ENCODE measurements at places on chromosomes 1 and 21. TPM values are rescaled to one million over a fixed set of nuclear protein-coding genes. Genes with fewer than 3 reads are reported as not detected.

- no peak for ATAC-seq
These were observed 58.7 kb downstream of the PRDM16 start for GRCh38 chr1:3127738-3128137.

DNA sequence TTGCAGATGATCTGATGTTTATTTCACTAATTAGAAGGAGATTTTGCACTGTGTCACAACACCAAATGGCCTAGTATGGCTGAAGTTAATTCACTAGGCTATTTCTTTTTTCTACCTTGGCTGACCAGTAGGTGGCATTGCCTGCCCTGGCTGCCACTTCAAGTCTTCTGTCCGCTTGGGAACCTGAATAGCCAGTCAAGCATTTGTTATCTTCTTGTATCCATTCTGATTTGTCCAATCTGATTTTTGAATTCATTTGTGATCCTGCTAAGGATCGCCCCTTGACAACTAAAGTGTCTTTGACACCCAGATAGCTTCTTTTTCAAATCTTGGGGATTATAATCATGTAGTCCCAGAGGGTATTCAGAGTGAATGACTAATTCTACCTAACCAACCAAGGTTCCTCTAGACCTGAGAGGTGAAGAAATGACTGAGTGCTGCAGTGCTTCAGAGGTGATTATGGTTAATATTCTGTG is 99.4 kb downstream of the GIPC2 start:
- peak; percentile 66 for ATAC-seq

DNA sequence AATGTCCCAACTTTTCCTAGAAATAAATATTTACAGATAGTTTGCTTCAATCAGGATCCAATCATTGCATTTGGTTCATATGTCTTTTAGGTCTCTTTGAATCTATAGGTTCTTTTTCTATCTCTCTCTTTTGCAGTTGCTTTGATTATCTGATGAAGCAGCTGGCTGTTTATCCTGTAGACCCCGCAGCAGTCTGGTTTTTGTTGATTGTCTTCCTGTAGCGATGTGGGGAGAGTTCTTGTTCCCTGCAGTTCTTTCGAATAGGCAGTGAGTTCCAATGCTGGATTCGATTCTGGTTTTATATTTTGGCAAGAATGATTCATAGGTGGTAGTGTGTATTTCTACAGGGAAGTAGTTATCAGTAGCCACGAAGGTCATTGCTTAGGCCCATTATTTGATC is 7.4 kb upstream of the MIXL1 start:
- ATAC-seq: no peak

DNA sequence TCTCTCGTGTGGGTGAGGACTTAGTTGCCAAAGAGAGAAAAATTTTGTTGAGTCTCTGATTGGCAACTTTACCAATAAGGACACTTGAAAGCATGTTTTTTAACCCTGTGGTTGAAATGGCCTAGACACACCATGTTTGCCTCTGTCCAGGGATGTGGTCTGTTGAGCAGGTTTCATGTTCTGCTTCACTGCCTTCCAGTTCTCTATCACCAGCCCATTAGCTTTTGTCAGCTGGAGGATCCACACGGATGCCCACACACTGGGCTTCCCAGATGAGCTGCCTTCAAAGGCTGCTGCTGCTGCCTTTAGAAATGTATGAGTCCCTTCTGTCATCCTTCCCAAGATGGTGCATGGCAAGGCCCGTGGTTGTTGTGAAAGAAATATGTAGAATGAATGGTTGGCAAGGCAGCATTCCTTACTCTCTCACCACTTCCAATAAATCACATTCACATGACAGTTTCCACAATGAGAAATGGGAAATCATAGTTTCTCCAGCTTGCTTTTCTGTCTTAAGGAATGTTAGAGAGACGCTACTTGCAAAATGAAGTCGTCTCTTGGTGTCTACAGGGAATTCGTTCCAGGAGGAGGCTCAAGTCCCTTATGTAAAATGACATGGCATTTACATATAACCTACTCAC is 108.2 kb upstream of the SLC35F3 start:
- no peak for ATAC-seq

GRCh38 chr1:101262630-101263348 is 26.0 kb downstream of the S1PR1 start:
- ATAC-seq: no peak

GRCh38 chr1:31467005-31467674 is 54.1 kb downstream of the SERINC2 start:
- ATAC-seq: no peak

- ATAC-seq: peak; percentile 13
These were observed 554 bp downstream of the EVA1C start for GRCh38 chr21:32413015-32413504.

GRCh38 chr1:40081871-40082270 is 15.2 kb downstream of the PPT1 start:
- no peak for ATAC-seq

DNA sequence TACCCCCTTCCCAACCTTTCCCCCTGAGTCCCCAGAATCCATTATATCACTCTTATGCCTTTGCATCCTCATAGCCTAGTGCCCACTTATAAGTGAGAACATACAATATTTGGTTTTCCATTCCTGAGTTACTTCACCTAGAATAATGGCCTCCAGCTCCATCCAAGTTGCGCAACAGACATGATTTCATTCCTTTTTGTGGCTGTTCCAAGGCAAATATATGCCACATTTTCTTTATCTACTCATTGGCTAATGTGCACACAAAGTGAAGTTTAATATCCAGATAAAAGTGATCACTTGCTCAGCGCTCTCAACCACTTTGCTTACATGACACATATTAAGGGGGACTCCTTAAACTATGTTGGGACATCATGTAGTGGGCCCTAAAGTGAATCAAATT is 72.4 kb upstream of the TIAM1 start:
- ATAC-seq: no peak

DNA sequence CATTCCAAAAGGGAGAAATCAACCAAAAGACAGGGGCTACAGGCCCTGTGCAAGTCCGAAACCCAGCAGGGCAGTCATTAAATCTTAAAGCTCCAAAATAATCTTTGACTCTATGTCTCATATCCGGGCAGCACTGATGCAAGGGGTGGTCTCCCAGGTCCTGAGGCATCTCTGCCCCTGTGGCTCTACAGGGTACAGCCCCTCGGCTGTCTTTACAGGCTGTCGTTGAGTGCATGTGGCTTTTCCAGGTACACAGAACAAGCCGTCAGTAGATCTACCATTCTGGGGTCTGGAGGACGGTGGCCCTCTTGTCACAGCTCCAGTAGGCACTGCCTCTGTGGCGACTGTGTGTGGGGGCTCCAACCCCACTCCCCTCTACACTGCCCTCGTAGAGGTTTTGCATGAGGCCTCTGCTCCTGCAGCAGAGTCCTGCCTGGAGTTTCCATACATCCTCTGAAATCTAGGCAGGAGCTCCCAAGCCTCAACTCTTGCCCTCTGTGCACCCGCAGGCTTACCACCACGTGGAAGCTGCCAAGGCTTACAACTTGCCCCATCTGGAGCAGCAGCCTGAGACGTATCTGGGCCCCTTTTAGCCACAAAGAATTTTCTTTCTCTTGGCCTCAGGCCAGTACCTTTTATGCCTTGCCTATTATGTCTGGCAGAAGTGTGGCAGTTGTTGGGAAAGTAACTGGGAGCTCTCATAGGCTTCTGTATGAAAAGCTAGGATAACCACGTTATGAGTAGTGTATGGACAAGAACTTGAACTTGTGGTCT is 52.5 kb downstream of the POU2F1 start:
- peak; percentile 55 for ATAC-seq

GRCh38 chr1:159067699-159068621 is 8.6 kb downstream of the AIM2 start:
- no peak for ATAC-seq

GRCh38 chr21:25967901-25968438 is 202.6 kb downstream of the APP start:
- ATAC-seq: no peak

GRCh38 chr1:152410028-152410427 is 4.0 kb downstream of the CRNN start:
- no peak for ATAC-seq

DNA sequence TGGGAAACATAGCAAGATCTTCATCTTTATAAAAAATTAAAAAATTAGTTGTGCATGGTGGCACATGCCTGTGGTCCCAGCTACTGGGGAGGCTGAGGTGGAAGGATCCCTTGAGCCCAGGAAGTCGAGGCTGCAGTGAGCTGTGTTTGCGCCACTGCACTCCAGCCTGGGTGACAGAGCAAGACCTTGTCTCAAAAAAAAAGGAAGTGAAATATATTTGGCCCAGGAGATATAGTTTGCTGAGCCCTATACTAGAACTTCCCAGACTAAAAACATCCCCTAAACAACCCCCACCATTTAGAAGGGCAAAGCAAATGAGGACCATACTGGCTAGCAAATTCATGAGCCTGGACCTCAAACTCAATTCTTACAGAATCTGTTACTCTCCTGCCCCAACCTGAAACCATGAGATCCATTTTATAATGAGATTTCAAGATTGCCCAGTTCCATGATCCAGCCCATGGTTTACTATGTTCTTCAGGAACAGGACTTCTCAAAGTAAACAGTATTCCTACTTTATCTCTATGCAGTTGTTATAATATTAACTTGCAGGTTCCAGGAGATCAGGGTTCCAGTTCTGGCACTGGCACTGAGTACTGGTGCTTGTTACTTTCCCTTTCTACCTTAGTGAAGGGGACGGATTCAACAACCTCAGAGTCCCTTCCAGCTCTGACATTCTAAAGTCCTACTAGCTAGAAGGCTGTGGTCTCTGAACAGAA is 48.9 kb upstream of the TADA1 start:
- no peak for ATAC-seq

DNA sequence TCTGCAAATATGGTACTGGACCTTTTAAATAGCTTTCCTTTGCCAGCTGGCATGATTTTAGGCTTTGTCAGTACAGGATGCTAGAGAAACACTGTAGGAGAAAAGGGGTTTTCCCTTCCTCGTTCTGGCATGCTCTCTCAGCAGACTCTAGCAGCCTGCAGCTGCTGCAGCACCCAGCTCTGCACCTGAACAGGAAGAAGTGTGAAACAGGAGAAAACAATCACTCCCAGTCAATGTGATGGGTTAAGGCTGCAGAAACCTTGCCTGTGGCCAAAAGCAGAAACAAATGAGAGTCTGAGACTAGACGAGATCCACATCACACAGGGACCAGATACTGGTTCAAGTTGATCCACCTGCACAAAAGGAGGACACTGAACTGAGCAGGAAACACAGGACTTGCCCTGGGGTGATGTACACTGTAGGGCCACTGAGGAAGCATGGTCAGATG is 21.2 kb downstream of the OVGP1 start:
- ATAC-seq: no peak

The COL9A2 gene
- total RNA-seq: 2.8 TPM

The RPL22 gene
- total RNA-seq: 686 TPM

The NECTIN4 gene
- 0.47 TPM for total RNA-seq

The NDUFS5 gene
- 622 TPM for total RNA-seq

The ELF3 gene
- 6.1 TPM for total RNA-seq

The SH3BGR gene
- 2.9 TPM for total RNA-seq

The FBXO42 gene
- 22.9 TPM for total RNA-seq

The SLC25A24 gene
- total RNA-seq: 27.9 TPM

The TNFRSF8 gene
- total RNA-seq: 15.5 TPM

Data from motor neuron (in vitro differentiated cells).